EL (cell line): ENCODE measurements at places on chromosomes 16 and 17.

DNA sequence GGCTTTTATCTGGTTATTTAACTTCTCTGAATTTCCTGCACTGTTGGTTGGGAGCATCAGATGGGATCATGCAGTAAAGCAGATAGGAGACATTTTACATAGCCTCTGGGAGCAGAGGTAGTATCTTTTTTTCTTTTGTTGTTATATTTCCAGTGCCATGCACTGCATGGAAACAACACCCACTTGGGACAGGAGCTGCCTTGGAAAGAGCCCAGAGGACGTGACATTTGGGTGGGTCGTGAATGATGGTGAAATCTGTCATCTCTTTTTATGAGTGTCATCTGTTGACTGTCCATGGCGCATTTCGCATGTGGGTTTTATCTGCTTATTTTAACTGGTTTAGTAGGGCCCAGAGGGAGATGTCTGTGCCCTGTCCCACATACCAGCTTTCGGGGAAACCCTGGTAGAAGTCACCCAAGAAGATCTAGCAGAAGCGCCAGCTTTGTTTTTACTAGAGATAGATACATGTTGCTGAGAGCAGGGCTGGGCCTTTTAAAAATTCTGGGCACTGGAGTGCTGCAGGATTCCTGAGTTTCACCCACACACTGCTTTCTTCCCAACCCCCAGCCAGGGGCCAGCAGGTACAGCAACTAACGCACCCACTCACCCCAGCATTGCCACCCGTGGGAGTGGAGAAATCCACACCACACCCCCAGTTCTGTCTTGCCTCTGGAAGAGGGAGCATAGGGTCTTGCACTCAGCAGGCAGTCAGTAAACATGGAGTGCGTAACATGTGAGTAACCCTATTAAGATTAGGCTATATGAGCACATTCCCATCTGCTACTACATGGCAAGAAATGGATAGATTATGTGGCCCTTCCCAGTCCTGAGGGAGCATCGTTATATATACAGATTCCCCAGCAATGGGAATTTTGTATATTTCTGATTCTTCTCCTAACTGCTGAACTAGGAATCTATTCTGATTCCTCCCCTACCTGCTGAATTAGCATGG lies 8.4 kb upstream of the TERF2 start:
- no peak for DNase-seq

GRCh38 chr16:79066561-79066960 lies 534.0 kb downstream of the MAF start:
- DNase-seq = no peak

DNA sequence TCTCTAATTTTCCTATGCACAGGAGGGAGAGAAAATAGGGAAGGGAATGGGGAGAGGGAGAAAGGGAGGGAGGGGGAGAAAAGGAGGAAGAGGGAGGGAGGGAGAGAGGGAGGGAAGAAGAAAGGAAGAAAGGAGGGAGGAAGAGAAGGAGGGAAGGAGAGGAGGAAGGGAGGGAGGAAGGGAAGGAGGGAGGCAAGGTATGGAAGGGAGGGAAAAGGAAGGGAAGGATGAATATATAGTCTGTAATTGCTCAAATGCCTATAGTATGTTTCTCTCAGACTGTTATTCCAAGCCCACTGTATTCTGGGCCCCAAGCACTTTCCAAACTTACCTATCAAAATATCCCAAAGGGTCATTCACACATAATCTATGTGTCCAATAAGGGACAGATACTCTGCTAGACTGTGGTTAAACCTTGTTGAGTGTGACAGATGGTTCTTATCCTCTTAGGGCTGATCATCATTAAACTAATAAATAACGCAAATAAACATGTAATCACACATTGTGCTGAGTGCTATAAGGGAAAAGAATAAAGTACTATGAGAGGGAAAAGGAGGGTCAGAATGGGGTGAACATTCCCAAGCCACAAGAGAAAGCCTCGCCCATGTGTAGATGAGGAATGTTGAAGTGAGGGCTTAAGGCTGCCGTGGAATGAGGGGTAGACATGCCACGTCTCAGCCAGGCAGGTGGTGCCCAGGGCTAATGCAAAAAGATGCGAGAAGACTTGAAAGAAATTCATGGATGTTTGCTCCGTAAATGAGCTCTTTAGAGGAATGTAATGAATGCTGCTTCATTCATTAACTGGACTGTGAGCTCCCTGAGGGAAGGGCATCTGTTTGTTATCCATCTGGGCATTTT lies 30.6 kb downstream of the ASIC2 start:
- DNase-seq = no peak

DNA sequence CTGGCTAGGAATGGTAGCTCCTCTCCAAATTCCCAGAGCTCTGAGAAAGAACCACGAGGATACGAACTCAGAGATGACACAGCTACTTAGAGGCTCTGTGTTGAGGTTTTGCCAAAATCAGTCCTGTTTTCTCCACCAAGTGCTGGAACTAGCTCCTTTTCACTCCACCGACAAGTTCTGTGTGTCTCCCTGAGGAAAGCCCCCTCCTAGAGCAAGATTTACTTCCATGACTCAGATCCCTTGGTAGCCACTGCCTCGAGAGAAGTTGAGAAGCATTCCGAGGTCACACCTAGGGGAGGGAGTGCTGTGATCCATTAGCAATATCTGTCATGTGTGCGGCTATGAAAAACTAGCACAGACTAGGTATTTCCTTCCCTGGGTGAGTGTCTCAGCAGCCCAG lies 30.6 kb downstream of the IL21R start:
- peak; percentile 65 for DNase-seq

GRCh38 chr16:86384980-86385379 lies 125.3 kb upstream of the FOXF1 start:
- no peak for DNase-seq

DNA sequence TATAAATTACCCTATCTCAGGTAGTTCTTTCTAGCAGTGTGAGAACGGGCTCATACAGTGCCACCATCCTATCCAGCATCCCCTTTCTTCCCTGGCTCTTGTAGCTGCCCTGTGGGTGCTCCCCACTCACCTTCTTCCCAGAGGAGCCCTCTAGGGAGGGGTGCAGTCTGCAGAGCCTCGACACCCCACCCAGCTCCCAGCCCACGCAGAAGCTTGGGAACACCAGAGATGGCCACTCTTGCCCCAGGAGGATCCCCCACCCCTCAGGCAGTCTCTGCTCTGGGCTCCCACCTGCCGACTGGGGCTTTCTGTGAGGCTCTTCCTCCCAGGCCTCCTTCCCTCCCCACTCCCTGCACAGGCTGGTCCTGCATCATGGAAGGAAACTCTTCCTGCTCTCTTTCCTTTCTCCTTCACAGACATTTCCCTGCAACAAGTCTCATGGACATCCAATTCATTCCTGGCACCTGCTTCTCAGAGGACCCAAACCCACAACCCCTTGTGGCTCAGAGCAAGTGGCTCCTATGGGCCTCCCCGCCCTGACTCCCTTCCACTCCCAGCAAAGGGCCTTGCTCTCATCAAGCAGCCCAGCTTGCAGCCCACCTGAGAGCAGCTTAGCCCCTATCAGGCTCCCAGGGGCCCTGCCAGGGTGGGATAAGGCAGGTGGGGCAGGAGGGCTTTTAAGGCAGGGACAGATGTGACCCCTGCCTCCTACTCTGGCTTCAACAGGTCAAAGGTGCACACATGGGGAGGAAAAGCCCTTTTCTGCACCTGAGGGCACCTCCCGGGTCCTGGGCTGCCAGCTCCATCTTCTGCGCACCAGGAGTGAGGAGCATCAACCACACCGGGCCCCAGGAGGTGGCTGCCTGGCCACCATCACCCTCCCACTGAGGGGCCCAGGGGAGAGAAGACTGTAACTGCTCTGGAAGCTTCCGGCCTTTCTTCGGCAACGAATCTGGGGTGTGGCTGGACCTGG lies 263.8 kb upstream of the TNRC6C start:
- DNase-seq = no peak

GRCh38 chr17:55450232-55450825 lies 28.7 kb upstream of the MMD start:
- no peak for DNase-seq

DNA sequence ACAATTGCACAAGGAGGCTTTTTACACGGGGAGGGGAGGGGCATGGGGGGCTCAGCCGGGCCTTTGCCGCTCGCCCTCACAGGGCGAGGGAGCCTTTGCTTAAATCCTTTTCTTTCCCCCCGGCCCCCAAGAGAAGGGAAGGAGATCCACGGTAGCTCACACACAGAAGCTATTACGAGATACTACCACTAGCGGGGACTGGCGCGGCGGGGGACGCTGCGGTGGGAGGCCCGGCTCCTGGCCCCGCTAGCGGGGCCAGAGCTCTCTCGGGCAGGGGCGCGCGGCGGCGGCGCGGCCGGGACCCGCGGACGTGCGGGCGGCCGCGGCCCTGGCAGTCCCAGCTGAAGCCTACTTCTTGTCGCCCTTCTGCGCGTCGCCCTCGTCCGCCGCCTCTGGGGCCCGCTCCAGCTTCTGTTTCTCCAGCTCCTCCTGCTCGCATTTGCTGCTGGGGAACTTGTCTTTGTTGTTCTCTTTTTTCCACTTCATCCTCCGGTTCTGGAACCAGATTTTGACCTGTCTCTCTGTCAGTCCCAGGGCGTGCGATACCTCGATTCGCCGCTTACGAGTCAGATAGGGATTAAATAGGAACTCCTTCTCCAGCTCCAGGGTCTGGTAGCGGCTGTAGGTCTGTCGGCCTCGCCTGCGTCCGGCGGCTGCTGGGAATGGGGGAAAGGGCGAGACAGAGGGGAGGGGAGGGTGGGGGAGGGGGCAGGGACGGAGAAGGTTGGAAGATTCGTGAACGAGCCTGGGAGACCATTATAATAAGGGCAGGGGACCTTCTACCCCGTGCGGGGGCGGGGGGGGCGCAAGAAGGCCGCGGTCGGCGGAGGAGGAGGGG lies 2.0 kb downstream of the HOXB8 start:
- no peak for DNase-seq

DNA sequence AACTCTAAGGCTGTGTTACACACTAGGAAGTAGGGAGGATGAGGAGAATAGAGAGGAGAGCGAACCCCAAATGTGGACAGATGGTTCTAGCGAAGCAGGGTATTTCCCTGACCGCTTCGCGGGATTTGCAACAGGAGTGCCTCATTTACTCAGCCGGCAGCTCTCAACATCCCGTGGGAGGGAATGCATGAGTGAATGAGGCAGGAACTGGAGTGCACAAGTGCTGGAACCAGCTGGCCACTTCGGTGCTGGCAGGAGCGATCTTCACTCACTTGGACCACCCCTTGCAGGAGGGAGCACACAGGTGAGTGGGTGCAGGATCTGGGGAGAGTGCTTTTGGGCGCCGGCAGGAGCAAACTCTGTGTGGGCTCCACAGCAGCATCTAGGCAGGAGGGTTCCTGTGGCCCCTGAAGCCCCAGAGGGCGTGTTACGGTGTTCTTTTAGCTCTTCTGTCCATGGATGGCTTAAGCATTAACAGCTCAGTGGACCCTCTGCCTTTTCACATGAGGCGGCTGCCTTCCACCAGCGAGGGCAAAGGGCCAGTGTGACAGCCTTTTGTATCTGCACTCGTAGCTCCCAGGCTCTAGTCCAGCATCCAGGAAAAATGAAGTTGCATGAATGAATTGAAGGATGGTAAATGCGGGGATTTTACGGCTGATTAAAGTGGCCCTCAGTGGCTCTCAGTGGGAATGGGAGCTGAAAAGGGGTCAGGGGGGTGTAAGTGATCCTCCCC lies 17.4 kb upstream of the ZNHIT3 start:
- DNase-seq = no peak

- DNase-seq = no peak
Measured at GRCh38 chr16:17222871-17223401, 247.8 kb downstream of the XYLT1 start.

DNA sequence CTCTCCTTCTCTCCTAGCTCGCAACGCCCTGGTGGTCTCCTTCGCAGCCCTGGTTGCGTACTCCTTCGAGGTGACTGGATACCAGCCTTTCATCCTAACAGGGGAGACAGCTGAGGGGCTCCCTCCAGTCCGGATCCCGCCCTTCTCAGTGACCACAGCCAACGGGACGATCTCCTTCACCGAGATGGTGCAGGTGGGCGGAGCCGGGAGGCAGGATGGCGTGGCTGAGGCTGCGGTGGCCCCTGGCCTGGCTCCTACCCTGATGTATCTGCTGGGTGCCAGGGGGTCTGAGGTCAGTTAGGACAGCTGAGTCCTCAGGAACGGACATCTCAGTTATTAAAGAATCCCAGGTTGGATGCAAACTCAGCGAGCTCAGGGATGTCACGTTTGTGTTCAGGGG lies 16.7 kb downstream of the SLC26A11 start:
- DNase-seq = no peak

- DNase-seq = no peak
Measured at GRCh38 chr17:29154516-29155226, 25.5 kb downstream of the MYO18A start.

DNA sequence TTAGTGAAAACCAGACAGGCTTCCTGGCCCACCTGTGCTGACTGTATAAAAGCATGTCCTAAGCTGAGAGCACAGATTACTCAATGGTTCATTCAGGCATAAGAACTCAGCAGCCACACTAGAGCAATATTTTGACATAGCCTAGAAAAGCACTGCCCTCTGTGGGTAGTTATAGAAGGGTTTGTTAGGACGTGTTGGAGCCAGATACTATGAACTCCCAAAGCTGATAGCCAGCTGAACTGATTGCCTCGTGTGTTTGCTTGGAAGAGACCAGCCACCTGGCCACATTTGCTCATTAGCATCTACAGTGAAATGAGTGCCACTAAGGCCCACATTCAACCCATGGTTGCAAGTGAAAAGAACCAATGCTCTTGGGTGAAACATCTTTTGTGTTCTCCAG lies 30.8 kb upstream of the ABCA5 start:
- peak; percentile 1 for DNase-seq

DNA sequence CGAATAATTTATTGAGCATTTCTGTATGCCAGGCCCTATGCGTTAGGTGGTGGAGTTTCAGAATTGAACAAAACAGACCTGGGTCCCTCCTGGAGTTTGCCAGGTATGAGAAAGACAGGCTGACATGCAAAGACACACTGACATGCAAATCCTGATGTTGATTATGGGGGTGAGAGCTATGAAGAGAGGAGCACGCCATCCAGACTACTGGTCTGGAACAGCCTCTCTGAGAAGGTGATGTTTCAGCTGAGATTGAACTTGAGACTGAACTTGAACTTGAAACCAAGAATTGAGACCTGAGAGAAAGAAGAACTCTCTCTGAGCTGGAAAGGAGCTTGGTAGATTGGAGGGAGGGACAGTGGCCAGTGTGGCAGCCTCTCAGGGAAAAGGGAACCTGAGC lies 14.2 kb upstream of the CACNG4 start:
- DNase-seq = no peak
